ENCODE measurements at places on chromosomes 12 and 14.

DNA sequence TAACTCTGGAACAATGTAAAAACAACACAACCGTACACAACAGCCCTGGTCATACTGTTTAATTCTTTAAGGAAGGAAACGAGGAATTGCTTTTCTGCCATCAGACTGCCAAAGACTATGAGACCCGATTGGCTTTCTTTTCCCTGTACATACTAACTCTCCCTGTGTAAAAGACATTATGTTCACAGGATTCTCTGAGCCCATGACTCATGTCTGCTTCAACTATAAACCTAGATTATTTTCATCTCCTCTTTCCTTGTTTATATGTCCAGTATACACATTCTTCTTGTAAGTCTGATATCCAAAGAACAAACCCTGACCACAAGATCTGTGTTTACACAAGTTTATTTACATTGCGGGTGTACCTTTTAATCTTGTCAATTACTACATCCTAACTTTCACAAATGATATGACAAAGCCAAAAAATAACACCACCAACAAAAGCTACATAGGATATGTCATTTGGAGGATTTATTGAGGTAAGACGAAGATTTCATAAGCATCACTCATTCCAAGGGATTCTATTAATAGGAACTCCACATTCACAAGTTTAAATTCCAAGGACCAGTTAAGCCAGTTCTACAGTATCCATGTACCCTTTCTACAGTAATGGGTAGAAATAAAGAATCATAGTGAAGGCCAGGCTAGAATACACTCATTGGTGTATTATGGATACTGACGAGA, 67.3 kb downstream of the STXBP6 start:
- DNase-seq = no peak

- DNase-seq = no peak
Measured at GRCh38 chr12:1977588-1977987, 26.7 kb downstream of the DCP1B start.

- DNase-seq = no peak
Measured at GRCh38 chr12:108694812-108695278, 36.5 kb downstream of the CORO1C start.

- no peak for DNase-seq
Measured at GRCh38 chr14:83887866-83888265, 1642.1 kb upstream of the FLRT2 start.

DNA sequence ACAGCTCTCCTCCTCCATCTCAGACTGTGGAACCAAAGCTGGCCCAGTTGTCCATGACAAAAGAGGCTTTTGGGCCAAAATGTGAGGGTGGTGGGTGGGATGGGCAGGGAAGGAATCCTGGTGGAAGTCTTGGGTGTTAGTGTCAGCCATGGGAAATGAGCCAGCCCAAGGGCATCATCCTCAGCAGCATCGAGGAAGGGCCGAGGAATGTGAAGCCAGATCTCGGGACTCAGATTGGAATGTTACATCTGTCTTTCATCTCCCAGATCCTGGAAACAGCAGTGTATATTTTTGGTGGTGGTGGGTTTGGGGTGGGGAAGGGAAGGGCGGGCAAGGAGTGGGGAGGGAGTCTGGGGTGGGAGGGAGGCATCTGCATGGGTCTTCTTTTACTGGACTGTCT, 11.8 kb upstream of the TAMALIN start:
- no peak for DNase-seq

DNA sequence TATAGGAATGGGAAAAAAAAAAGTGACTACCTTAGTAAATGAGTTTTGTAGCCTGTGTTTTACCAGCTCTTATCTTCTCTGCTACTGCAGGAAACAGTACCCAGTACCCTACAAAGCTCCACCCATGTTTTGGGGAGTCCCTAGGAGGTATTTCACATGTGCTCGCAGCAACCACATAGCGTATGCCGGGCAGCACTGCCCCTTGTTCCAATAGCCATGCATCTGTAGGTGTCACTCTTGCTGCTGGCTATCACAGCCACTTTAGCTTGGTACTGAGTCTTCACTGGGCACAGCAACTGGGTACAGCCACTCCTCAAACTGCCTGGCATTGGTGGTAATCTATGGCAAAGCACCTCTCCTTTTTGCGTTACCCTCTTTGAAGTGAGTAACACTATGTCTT, 2.0 kb upstream of the MDM1 start:
- no peak for DNase-seq

- no peak for DNase-seq
Measured at GRCh38 chr14:31047503-31047902, 21.3 kb upstream of the STRN3 start.

- DNase-seq = no peak
Measured at GRCh38 chr12:53045696-53046045, 4.2 kb upstream of the TNS2 start.

- DNase-seq = no peak
Measured at GRCh38 chr14:69002069-69002468, 23.0 kb upstream of the ACTN1 start.

GRCh38 chr14:21455592-21455911, 371 bp downstream of the CHD8 start:
- DNase-seq = no peak

DNA sequence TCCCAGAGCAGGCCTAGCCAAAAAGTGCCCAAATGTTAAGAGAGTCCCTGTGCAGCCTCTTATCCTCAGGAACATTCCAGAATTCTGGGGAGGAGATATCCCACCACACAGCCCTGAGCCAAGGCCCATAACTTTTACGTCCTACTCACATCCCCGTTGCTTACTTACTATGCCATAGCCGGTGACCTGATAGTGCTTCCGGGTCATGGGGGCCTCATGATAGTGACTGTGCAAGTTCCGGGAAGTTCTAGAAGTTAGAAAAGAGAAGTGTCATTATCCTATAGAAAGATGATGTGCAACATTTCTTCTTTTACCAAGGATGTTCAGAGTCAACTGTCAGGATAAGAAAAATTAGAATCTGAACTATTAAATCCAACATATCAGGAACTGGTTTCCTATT, 15.6 kb upstream of the NGB start:
- no peak for DNase-seq

DNA sequence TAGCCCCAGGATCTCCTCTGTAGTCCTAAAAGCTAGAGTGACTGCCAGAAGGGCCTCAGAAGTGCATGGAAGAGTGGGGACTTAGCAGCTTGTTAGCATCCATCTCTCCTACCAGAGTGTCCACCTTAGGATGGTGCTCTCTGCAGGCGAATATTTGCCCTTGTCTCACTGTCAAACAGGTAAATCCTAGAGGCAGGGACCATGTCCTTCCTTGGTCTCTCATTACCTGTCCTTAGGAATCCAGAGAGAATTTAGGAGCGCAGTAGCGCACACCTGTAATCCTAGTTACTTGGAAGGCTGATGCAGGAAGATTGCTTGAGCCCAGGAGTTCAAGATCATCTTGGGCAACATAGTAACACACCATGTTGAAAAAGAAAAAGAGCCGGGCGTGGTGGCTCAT, 21.4 kb downstream of the AGAP2 start:
- DNase-seq = no peak

- no peak for DNase-seq
Measured at GRCh38 chr12:70176290-70176689, 66.9 kb upstream of the CNOT2 start.

GRCh38 chr12:113467502-113468364, 3.9 kb downstream of the LHX5 start:
- DNase-seq = no peak

- DNase-seq = no peak
Measured at GRCh38 chr12:82673698-82674097, 13.0 kb upstream of the TMTC2 start.

GRCh38 chr12:92444763-92445162, 258.0 kb upstream of the PLEKHG7 start:
- DNase-seq = no peak

DNA sequence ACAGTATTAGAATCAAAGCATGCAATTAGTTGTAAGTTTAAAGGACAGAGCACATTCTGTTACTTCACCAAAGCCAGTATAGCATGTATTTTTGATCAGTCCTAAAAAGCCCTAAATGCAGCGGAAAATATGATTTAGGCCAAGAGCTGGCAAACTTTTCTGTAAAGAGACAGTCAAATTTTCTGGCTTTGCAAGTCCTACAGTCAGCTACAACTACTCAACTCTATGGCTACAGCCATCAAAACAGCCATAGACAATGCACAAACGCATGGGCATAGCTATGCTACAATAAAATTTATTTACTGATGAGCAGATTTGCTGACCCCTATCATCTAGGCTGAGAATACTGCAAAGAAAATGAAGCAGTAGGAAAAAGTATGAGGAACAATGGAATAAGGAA, 52.9 kb downstream of the ATXN2 start:
- DNase-seq = no peak

- DNase-seq = no peak
Measured at GRCh38 chr14:65107200-65107599, 4.9 kb upstream of the MAX start.
